ENCODE measurements at places on chromosomes 3 and 15.

DNA sequence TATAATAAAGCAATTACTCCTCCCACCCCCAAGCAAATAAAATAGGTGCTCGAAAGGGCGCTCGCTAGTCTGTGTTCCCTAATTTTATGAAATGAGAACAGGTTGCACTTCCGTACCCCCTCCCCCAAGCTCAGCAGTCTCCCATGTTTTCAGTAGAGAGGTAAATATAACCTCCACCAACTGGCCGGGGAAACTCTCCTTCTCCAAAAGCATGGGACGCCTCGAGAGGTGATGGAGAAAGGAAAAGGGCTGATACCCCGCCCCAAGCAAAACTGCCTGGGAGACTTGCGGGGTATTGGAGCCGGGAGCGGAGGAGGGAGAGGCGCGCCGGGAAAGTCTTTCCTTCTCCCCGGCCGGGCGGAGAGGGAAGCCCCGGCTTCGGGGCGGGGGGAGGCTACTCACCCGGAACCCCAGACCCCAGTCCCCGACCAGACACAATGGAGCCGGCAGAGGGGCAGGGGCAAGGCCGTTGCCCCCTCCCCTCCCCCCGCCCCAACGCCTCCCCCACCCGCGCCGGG is 605 bp downstream of the DCUN1D1 start:
- DNase-seq: peak; percentile 47

DNA sequence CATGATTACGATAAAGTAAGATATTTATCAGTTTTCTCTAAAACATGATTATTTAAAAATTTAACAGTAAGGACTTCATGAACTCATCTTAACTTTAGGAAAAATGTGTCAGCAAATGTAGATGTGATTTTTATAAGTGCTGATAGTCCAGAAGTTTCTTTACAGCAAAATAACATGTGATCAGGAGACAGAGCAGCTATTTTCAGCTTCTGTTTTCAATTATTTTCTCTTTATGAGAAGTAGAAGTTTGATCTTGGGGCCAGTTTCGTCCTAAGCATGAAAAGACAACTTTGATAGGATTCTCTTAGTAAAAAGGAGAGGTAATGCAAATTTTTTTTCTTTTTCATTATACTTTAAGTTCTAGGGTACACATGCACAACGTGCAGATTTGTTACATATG is 96.5 kb upstream of the TSPAN3 start:
- DNase-seq: no peak

- no peak for DNase-seq
Observed at GRCh38 chr3:21105784-21106183, 645.2 kb downstream of the ZNF385D start.

- no peak for DNase-seq
Observed at GRCh38 chr3:46383211-46383950, 12.6 kb downstream of the CCR5 start.

GRCh38 chr15:39115379-39116057 is 465.4 kb upstream of the THBS1 start:
- peak; percentile 80 for DNase-seq

- DNase-seq: no peak
Observed at GRCh38 chr3:130939753-130940152, 45.9 kb downstream of the ATP2C1 start.

DNA sequence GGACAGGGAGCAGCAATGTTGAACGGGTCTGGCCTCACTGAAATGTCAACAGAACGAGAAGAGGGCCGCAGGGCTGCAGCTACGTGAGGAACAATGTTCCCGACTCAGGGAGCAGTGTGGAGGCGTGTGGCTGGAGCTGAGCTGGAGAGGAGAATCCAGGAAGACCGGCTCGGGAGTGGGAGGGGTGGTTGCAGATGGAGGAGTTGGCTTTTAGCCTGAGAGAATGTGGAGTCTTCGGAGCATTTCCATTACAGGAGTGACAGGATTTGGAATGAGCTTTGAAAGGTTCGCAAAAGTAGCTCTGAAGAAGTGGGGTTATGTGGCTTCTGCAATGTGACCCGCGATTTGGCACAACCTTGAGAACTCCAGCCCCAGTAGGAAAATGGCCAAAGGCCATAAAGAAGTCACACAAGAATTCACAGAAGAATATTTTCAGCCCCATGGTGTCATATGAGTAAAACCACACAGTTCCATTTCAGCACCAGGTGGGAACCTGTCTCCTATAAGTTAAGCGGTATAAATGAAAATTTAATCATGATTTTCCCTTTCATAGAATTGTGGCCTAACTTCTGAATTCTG is 78.8 kb upstream of the NSMCE3 start:
- DNase-seq: no peak

GRCh38 chr3:47441796-47442551 is 33.8 kb downstream of the SCAP start:
- DNase-seq: no peak

DNA sequence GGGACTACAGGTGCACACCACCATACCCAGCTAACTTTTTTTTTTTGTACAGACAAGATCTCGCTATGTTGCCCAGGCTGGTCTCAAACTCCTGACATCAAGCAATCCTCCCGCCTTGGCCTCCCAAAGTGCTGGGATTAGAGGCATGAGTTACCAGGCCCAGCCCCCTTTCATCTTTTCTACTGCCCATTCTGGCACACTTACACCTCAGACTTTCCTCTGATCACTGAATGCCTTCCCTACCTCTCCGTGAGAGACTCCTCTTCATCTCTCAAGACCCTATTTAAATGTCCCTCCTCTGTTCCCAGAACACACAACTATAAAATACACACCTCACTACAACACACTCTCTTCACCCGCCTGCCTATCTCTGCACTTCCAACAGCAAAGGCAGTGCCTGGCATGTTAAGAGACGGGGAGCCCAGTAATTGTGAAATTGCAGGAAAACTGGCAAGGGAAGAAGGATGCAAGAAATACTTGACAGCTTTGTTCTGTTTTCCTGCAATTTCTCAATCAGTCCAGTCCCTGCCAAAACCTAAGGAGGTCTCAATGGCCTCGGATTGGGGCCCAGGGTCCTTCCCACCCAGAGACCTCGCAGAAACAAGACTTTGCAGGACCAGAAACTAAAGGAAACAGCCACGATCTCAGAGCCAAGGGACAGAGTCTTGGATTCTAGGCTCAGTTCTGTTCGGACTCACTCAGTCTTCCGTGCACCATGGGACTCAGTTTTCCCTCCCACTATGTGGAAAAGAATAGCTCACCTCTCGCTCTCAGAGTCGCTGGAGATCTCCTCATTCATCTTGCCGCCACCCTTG is 849 bp downstream of the RRP9 start:
- peak; percentile 19 for DNase-seq

DNA sequence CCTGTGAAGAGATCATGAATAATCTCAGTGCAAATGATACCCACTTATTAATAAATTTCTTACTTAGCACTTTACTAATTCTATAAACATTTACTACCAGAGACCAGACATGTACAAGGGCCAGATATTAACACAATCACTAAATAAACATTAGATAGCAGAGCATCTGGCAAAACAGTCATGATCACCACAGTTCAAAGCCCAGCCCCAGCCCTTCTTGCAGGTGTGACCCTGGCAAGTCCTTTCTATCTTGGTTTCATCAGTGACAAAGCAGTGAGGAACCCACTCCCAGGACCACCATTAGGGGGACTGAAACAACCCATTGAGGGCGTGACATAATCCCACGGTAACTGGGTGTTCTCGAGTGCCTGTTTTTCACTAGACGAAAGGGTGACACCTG is 11.6 kb downstream of the ZXDC start:
- DNase-seq: no peak

DNA sequence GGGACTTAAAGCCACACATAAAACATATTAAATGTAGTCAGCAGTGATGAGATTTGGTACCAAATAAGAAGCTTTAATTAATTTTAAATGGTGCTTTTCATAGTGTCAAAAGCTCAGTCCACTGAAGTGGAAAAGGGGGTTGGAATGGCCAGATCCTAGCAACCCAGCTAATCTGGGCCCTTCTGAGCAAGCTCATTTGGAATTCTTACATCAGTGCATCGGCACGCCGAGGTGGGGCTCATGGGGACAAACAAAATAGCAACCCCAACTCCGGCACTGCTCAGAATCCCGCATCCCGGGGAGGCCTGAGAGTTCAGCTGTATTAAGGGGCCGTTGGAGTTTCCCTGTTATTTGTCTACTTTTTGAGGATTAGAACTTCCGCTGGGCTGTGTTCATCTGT is 526.4 kb downstream of the SOX2 start:
- no peak for DNase-seq

- DNase-seq: peak; percentile 14
Observed at GRCh38 chr3:177904621-177905020, 631.6 kb upstream of the KCNMB2 start.

- no peak for DNase-seq
Observed at GRCh38 chr15:66706225-66706732, 4.2 kb downstream of the SMAD6 start.

DNA sequence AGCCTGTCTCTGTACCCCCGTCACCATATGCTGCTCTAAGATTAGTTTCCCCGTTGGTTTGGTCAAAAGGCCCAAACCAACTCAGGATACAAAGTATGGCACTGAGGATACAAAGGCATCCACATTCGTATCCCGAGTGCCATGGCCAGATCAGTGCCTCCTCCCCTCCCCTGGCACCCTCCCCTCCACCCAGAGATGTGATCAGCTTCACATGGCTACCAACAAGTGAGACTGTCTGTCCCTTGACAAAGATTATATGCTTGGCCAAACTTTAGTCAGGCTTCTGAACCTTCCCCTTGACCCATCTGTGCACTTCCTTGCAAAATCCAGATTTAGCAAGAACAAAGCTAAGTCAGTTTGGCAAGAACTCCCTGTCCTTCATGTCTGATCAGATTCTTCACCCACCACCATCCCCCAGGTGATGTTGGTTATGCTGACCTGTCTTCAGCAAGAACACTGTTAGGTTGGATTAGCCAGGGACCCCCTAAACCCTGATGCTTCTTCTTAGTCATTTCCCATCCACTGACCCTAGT is 61.7 kb downstream of the KLF15 start:
- DNase-seq: no peak

DNA sequence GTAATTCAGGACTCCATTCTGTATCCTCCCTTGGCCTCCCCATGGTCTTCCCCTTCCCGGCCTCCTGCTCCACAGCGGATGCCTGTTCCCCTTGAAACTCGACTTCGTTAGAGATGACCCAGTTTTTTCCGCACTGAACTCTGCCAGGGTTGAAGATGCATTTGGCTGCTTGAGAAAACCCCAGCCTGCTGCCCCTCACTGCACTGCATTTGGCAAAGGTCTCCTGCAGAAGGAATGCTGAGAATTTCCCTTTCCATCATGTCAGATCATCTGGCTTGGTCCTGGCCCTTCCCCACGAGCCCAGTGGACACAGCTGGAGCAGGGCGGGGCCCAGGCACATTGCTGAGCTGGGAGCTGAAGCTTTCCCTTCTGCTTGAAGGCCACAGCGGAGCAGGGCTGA is 37.6 kb upstream of the RGMA start:
- no peak for DNase-seq

All from ELR (cell line).